CD4-positive, alpha-beta T cell treated with Interleukin-6 at 100 ng/mL for 8 hours (primary cell): ENCODE measurements at places on chromosomes 6 and 20.

DNA sequence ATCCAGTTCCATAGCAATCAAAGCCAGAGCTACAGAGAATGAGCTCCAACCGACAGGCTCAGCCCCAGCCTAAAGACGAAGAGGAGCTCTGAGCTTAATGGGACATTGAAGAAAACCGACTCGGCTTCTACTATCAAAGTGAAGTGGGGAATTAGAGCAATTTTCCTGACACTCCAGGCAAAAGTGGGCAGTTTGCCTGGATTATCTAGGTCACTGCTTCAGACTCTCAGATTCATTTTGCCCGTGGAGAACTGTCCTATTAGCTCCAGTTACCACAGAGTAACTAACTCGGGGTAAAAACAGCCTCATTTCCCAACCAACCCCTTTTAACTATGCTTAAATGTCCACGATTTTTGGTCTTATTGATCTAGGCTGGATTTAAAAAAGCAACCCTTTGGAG, 592.1 kb upstream of the NRSN1 start:
- DNase-seq: no peak

- no peak for DNase-seq
Measured at GRCh38 chr6:134619789-134620188, 301.9 kb upstream of the SGK1 start.

DNA sequence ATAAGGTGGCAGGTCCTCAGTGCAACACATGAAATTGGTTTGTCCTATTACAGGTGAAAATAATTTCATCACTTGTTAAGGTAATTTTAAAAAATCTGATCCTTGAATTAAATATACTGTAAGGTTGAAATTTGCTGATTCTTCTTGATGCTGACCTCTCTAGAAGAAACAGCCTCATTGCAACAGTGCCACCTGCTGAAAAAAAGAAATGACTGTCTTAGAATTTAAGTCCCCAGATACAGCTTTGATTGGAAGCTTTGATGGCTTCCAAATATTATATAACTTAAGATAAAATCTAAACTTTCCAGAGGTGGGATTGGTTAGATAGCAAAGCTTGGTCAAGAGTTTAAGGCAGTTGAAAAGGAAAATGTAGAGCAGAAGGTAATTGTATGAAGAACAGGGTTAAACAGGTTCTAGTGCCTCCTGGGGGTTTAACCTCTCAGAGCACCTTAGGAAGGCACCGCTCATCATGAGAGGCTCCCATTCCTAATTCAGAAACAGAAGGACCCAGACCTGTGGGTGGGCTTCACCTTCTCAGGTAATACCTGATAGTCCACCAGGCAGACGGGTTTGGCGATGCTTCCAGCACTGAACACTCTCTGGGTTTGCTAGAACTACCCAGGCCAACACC, 401.0 kb downstream of the PAX1 start:
- DNase-seq: no peak

GRCh38 chr6:48315051-48315719, 204.2 kb upstream of the PTCHD4 start:
- DNase-seq: no peak

GRCh38 chr6:56244089-56244488, 3.3 kb downstream of the COL21A1 start:
- no peak for DNase-seq

DNA sequence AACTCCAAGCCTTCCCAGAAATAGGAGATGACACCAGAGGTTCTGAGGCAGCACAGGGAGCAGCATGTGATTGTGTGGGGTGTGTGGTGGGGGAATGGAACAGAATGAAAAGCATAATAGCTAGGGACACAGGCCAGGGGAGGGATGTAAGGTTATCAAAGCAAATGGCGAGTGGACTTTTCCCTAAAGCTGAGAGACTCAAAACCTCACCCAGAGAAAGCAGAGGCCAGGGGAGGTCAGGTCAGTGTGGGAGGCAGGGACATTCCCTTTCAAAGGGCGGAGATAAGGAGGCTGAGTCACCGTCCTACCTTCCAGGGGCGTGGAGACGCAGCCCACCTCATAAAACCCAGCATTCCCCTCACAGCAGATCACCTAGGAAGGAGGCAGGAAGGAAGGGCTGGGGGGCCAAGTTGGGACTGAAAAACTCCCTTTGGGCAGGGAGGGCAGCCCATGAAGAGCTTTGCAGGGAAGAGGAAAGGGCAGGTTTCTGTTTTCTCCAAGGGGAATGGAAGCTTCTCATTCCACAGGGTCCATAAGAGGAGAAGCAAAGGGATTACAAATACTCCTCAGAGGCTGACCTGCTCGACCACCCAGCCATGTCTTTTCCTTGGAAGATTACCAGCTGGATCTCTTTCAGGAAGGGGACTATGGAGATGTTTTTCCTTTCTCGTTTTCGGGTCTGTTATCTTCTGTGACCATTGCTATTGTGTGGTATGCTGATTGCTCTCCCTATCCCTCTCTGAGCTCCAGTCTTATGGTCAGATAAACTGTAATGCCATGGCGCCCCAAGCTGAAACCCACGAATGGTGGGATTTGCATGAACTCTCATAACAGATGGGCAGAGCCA, 9.6 kb upstream of the LY6G5C start:
- DNase-seq: no peak

DNA sequence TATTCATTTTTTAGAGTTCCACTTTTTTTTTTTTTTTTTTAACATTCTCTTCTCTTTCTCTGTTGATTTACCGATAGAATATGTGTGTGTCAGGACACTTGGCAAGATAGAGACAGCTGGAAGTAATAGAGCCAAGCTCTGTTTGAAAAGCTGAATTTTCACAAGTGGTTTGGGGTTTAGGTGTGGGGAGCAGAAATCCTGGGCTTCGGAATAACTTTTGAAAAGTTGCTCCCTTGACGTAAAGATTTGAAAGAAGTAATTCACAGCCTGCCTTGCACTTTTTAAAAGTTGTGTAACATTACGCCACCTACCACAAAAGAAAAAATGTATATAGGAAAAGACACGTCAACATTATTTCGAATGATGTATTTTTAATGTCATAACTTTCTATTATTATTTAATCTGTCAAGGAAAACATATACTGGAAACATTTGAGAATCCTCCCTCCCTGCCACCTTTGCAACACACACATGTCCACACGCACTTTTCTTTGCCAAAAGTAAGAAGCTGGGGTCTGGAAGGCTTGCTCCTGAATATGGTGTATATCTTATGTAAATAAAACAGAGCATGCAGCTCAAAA, 917.9 kb downstream of the KIF16B start:
- no peak for DNase-seq

GRCh38 chr6:138211048-138211581, 7.2 kb downstream of the PBOV1 start:
- DNase-seq: no peak

DNA sequence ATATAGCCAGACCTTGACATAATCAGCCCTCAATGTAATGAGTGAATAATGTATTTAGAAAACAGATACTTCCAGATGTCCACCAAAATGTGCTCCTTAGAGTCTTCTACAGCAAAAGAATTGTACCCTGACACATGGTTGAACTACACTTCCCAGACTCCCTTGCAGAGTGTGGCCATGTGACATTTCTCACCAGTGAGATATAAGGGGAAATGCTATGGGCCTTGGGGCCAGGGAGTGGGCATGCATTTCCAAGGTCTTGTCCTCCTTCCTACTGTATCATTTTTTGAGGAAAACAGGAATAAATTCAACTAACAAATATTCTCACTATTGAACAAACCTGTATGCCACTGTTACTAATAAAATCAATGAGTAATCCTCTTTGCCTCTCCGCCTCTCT, 211.4 kb upstream of the SMLR1 start:
- no peak for DNase-seq

DNA sequence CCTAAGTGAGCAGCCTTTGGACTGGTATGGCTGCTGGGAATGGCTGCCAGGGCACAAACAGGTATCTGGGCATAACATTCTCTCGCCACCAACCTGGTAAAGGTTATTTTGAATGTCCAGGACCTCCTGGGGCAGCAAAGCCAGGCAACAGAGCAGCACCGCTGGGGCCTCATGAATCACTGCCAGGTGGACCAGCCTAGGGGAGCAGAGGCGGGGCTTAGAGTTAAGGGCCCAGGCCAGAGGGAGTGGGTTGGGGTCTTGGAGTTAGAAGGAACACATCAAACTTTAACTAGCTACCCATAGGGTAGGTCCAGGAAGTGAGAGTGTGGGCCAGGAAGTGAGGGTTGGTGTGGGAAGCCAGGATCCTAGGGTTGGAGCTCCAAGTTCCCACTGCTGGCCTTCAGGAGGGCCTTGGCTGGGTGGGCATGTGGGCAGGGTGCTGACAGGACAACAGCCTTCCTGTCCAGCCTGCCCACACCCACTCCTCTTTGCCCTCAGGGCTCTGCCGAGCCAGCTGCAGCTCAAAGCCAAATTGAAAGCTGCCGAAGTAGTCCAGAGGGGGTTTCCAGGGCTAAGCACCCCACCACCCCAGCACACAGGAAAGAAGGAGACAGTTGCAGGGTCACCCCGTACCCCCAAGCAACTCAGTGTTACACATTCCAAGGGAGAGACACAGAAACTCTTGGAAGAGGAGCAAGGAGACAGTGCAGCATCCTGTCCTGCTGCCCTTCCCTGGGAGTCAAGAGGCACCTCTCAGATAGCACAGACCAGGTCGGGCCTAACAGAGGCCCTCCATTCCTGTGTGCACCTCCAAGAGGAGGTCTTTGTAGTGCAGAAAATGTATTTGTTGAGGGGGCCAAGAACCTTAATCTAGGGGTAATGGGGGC, 2.6 kb downstream of the NFKBIE start:
- DNase-seq: no peak

DNA sequence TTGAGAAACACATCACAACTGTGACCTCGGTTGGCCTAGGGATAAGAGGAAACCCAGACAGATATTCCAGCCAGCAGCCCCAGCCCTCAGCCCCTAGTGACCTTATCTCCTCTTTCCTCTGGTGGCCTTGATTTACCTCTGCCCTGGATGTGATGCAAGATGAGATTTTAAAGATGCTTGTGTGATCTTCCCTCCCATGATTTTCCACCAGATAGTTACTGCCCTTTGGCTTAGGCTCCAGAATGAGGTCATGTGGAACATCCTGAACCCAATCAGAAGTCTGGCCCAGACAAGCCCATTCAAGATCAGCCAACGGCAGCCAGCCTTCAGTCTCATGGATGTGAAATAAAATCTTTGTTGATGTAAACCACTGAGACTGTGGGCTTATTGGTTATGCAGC, 104.0 kb downstream of the BANF2 start:
- DNase-seq: no peak

DNA sequence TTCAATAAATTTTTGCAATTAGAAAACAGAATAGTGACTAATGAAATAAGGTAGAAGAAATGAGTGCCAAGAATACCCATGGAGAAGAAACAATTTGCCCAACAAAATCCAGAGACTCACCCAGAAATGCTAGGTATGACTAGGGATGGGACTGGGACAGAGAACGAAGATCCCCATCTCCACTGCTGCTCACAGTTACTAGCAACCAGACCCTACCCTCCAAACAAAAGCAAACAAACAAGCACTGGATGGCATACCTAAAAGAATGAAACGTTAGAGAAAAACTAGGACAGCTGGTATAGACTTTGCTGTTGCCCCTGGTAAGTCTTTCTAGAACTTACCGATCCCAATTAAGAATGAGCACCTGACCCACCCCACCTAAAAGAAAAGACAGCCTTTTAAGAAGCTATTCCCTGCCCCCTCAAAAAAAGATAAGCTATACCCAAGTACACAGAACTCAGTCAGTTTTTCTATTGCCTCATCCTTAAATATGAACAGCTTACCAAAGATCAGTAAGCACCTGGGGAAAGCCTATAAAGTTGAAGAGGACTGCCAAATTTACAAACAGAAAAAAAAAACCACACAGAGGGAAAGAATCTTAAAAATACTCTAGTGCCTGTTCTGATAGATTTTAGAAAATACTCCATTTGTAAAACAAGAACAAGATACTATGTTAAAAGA, 31.7 kb downstream of the REPS1 start:
- DNase-seq: no peak

DNA sequence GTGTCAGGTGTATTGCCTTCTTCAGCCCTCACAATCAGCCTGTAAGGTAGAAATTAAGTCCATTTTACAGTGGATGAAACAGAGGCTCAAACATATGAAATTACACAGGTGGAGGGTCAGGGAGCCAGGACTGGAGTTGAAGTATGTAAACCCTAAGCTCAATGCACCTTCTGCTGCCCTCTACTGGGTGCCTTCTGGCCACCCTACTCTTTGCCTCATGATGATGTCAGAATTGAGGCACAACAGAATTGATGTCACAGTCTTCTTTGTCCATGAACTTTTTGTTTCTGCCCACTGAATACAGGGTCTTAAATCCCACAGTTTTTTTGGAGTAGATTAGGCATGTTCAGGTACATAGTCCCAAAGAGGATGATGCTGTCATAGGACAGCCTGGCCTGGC, 400.8 kb upstream of the CHD6 start:
- no peak for DNase-seq

- no peak for DNase-seq
Measured at GRCh38 chr20:17445543-17445942, 85.6 kb downstream of the BFSP1 start.

GRCh38 chr6:74604279-74604678, 601.6 kb downstream of the COL12A1 start:
- no peak for DNase-seq

GRCh38 chr20:44390280-44390679, 34.8 kb downstream of the HNF4A start:
- no peak for DNase-seq

DNA sequence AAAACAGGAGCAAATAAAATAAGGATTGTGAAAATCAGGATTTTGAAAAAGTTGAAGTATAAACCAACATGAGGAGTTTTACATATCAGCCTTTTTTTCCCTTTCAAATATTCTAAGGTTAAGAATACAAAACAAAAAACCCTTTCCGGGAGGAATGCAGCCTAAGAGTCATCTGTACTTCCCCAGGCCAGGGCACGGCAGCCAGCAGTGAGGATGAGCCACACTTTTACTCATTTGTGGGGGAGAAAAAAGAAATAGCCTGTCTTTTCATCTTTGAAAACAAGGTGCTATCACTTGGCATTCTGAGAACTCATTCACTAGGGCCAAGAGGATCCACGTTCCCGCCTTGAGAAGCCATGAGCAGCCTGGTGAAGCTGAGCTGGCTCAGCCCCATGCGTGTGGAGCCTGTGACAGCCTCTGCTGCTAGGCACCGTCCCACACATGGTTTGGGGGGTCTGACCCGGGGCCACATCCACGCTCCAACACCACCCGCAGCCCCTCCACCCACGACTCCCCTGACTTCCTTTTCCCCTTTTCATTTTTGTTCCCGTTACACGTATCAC, 11.2 kb downstream of the SLC22A1 start:
- no peak for DNase-seq

DNA sequence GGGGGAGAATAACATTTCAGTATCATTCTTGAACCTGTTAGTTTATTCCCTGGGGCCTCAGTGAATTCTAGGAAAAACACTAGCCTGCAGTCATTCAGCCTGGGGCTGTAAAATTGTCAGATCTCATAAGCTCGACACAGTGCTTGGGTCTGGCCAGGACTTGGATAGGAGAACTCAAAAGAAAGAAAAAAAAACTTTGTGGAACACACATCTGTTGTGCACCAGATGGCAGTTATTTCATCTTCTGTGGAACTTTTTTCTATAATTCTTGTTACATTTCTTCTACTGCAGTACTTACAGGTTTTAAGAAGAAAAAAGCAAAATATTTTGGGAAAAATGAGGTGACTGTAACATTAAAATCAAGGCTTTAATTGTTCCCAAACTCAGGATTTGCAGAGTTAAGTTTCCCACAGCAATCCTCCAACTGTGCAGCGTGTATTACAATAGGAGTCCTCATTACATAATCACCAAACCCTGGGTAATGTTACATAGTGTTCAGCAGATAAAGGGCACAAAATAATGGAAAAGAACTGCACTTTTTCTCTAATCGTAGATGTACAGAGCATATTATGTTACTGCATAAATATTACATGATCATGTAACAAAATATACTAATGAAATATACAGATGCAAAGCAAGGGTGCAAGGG, 531.1 kb upstream of the CITED2 start:
- no peak for DNase-seq
